Fibroblast of skin of abdomen (primary cell): ENCODE measurements at places on chromosomes 1 and 21.

DNA sequence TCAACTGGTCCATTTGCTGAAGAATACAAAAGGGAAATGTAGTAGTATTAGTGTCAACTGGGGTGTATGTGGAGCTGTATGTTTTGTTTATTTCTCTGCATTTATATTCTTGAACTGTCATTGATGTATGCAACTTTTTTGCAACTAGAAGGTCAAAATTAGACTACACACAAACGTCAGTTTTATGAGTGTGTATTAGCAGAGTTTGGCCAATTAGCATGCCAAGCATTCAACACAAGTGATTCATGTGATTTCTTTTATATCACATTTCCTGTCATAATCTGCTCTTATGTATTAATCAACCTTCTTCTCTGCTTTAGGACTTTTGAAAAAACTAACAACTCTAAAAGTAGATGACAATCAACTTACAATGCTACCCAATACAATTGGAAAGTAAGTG is 211.1 kb downstream of the LRRC40 start:
- peak; percentile 36 for DNase-seq

DNA sequence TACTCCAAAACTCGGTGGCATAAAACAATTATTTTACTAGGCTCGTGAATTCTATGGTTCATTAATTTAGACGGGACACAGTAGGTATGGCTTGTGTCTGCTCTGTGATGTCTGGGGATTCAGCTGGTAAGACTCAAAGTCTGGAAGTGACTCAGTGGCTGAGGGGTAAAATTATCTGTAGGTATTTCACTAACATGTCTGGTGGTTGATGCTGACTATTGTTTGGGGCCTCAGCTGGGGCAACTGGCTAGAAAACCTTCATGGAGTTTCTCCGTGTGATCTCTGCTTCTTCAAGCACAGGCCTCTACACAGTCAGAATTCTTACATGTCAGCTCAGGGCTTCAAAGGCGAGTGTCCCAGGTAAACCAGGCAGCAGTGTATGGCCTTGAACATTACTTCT is 41.2 kb upstream of the KLF17 start:
- DNase-seq, result peak; percentile 12

DNA sequence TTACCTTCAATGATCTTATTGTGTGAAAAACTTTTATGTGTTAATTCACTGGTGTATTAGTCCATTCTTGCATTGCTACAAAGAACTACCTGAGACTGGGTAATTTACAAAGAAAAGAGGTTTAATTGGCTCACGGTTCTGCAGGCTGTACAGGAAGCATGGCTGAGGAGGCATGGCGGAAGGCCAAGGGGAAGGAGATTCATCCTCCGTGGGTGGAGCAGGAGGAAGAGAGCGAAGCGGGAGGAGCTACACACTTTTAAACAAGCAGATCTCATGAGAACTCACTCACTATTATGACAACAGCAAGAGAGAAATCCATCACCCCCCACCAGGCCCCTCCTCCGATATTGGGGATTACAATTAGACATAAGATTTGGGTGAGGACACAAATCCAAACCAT is 44.2 kb upstream of the RGS7 start:
- DNase-seq, result no peak

GRCh38 chr1:112998592-112999235 is 42.7 kb upstream of the SLC16A1 start:
- DNase-seq, result peak; percentile 49

DNA sequence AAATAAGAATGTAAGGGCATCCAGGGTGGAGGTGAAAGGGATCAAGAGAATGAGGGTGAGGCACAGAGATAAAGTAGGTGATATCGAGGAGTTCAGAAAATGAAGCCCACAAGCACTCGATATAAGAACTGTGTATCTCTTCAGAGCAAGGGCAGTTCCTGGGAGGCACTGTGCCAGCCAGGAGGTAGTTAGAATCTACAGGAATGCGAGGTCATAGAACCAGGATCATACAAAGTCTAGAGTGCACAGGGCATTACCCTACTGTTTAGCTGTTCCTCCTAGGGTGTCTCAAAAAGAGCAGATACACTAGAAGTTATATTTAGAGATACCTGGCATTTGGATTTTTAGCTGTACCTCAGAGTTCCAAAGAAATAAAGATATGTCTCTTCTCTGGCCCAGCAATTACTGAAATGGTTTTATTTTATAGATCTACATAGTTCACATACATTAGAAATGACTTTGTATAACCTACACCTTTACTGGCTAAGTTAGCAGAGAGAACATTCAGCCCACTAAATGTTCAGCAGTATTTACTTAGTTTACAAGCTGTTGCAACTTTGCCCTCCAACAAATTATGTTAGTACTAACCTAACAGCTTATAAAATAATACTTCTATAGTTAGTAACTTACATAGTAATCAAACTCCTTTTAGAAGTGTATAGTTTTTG is 1.6 kb downstream of the OVAAL start:
- DNase-seq, result no peak

GRCh38 chr1:37794372-37795339 is 1.0 kb downstream of the MANEAL start:
- no peak for DNase-seq

DNA sequence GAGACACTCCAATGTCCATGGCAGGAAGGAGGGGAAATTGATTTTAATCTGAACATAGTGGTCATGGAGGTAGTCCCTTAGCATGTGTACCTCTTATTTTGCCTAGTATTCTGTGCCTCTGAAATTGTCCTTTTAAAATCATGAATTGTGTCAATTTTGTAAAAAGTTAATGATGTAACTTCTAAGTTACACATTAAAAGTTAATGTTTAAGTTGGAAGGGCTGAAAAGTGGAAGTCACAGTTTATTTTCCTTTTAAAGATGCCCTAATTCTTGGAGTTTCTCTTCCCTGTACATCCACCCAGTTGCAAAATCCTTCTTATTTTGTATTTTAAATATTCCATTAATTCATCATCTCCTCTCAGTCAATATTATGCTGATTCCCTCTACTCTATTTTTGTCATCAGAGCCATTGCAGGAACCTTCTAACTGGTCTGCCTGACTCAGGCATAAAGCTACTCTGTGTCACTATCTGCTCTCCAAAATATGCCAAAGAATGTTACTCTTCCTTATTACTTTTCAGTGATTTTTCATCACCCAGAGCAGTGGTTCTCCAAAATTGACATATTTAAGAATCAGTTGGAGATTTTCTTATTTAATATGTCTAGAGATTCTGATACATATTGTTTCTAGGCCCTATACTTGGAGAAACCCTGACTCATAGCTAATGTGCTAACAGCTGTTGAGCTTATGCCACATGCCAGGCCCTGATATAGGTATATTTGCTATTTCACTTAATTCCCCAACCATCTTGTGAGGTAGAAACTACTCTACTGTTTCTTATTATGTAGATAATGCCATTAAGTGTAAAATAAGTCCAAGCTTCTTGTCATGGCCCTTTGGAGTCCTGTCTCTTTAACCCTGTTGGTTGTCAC is 5.1 kb downstream of the HOOK1 start:
- DNase-seq, result no peak

- no peak for DNase-seq
These were observed 51.0 kb downstream of the ABCA4 start for GRCh38 chr1:94069919-94070285.

DNA sequence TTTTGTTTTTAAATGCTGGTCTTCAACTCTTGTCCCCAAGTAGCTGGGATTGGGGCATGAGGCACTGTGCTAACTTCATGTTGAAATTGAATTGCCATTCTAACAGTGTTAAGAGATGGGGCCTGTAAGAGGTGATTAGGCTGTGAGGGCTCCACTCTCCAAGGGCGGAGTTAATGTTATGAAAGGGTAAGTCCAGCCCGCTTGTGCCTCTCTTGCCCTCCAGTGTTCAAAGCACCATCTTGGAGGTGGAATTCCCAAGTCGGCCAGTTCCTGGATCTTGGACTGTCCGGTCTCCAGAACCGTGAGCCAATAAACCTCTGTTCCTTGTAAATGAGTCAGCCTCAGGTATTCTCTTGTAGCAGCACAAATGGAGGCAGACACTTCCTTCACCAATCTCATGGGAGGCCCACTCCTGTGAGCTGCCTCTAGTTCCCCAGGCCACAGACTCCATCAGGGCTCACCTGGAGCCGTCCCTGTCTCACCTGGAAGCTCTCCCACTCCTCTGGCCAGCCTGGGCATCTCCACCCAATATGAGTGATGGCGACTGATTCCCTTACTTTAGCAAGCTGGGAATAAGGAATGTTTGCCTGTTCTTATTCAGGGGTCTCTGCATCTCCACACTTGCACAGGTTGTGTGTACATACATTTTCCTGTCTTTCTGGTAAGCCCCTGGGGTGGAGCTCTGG is 15.5 kb downstream of the IBA57 start:
- DNase-seq, result no peak

DNA sequence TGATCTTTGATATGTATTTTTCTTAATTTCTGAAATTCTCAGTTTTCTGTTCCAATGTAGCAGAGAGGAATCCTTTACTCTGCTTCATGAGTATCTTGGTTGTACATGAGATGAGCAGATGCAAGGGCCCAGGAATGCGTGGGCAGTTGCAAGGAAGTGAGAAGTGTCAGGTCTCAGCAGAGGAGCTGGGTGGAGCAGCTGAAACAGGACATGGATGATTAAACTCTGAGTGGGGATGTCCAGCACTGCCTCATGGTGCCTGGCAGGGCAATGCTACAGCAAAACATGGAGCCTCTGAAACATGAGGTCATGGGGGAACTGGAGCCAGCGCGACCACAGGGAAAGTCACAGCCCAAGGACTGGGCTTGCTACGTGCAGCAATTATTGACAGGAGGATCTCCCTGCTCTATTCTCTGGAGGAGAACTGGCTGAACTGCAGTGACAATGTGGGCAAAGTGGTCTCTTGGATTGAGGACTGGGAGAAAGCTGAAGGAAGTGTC is 48.4 kb downstream of the COLGALT2 start:
- peak; percentile 81 for DNase-seq

DNA sequence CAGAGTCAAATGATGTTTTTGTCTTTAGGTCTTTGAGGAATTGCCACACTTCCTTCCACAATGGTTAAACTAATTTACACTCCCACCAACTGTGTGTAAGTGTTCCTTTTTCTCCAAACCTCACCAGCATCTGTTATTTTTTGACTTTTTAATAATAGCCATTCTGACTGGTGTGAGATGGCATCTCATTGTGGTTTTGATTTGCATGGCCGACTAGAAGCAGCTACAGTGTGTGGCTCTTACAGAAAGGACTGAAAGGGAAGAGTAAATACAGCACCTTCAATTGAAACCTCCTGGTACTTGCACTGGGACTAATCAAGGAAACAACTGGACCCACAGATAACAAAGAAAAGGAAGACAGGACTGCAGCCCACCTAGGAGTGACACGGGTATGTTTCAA is 668.0 kb upstream of the RGS18 start:
- DNase-seq, result no peak

- DNase-seq, result no peak
These were observed 11.8 kb downstream of the RCC1 start for GRCh38 chr1:28517649-28517999.

DNA sequence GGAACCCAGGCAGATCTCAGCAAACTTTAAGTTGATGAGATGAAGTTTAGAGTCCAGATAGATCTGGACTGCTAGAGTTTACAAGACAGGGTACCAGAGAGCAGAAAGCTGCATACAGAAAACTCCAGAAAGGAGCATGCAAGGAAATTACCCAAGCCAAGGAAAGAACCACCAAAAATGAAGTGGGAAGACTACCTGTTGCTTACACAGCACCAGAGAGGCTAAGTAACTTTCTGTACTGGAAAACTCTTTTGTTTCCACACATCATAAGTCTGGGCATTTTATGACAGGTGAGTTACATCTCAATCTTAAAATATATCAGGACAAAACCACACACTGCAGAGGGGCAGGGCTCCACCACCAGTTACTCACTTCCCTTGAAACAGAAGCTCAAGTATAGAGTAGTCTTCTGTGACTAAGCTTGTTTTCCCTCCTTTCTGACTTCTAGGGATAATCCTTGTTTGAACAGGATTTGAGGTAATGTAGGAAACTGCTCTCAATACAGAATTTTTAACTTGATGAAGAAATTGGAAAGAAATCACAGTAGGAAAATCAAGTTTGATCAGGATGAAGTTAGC is 17.4 kb upstream of the GJA9 start:
- no peak for DNase-seq

DNA sequence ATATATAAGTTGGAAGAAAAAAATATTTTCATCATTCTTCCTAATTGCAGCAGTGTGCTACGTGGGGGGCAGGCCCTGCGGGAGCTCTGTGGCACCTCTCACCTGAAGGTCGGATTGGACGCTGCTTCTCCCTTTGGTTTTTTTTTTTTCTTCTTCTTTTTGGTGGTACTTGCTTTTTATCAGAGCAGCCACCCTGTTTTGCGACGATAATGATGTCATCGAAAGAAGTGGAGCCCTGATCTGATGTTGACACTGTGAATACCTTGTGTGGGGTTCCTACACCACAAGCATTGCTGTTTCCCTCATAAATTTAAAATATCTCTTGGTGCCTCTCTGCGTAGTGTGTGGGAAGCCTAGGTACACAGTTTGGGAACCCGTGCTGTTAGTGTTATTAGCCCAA is 5.5 kb downstream of the TRAPPC10 start:
- no peak for DNase-seq

- DNase-seq, result peak; percentile 92
These were observed 143.8 kb downstream of the TNFSF18 start for GRCh38 chr1:172906778-172907592.

GRCh38 chr1:156458181-156458503 is 42.4 kb downstream of the MEF2D start:
- peak; percentile 48 for DNase-seq

GRCh38 chr1:212618466-212619210 is 10.1 kb downstream of the ATF3 start:
- DNase-seq, result peak; percentile 65

DNA sequence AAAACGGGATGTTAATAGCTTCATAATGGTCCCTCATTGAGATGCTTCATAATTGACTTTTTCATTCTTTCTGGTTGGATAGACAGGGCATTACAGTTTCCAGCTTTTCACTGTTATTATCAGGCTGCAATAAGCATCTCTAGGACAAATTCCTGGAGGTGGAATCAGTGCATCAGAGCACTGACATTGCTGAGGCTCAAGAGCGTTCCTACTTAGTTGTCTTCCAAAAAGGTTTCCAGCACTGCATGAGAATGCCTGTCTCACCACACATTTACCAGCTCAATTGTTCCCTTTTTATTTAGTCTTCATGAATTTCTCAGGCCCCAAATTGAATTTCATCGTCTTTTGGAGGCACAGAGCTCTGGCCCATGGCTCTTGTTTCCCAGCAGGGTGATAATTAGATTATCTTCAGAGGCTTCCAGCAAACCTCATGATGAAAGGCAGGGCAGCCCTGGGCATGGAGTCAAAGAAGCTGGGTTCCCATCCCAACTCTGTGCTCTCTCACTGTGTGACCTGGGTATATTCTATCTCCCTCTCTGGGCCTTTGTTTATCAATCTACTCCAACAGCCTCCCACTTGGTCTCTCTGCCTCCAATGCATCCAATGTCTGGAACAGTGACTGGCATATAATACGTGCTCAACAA is 451.4 kb downstream of the PTPRU start:
- peak; percentile 16 for DNase-seq

- DNase-seq, result peak; percentile 6
These were observed 119.5 kb downstream of the PCBP3 start for GRCh38 chr21:45763074-45763473.
